ENCODE measurements at places on chromosomes 7 and 10.

GRCh38 chr7:3917436-3917835, 616.4 kb downstream of the SDK1 start:
- DNase-seq, result no peak

- DNase-seq, result peak; percentile 61
Measured at GRCh38 chr10:28382525-28383269, 79.8 kb upstream of the MPP7 start.

- no peak for DNase-seq
Measured at GRCh38 chr7:44374007-44374763, 48.8 kb upstream of the CAMK2B start.

DNA sequence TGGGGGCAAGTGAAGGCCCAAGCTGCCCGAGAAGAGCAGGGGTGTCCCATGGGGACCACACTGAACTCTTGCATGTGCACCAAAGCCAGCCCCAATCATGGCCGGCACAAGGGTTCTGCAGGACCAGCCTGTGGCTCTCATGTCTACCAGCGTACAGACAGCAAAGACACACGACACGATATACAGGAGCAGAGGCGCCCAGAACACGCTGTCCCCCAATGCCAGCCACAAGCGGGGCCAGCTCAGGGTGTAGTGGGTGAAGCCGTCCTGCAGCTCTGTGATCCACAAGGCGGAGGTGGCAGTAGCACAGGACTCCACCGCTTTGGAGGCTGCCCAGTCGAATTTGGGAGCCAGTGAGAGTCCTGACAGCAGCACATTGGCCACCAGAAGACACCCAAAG, 108.9 kb upstream of the PDSS1 start:
- DNase-seq, result no peak

DNA sequence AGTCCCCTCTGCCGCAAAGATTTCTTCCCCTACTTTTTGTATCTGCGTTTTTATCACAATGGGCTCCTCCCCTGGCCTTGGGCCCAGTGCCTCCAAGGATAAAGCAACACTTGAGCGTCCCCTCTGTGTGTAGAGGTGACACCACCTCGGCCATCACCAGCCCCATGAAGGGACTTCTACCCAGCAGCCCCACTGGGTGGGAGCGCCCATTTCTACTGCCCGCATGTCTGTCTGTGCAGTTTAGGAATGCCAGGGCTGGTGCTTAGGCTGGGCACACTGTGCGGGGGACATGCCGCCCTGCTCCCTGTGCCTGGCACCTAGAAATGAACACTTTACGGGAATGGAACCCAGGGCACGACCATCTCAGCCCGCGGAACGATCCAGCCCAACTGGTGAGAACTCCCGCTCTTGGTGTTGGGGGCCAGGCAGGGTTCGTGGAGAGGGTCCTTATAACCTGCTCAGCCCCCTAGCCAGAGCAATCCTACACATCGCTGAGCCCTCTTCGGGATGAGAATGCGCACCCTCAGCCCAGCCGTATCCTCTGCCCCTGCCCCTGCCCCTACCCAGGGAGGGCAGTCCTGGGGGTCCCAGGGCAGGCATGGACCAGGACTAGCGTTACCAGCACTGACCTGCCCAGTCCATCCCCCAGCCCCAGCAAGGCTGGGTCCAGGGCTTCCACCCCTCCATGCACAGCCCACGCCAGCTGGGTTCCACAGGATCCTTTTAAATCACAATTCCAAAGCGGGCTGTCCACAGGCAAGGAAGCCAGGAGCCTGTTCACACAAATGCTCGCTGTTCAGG, 12.8 kb downstream of the CRYGN start:
- no peak for DNase-seq

DNA sequence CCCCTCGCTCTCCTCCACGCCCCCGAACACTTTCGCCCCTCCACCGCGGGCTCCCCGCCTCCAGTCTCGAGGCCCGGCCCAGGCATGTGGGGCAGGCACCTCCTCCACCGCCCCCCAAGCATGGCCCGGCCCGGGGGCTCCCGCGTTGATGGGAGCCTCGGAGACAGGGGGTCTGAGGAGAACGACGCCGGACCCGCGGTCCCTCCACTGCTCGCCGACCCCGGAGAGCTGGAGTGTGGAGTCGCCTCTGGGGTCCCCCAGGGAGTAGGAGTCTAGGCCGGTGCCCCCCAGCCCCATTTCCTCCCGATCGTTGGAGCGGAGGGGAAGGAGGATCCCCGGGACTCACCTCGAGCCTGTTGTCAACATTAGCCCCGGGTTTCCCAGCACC, 206 bp downstream of the UPF2 start:
- DNase-seq, result peak; percentile 23

GRCh38 chr7:106957766-106958165, 86.7 kb upstream of the PRKAR2B start:
- DNase-seq, result no peak

- DNase-seq, result peak; percentile 79
Measured at GRCh38 chr7:107966711-107967110, 36.2 kb downstream of the LAMB1 start.

- no peak for DNase-seq
Measured at GRCh38 chr7:158001621-158002320, 585.9 kb downstream of the PTPRN2 start.

- DNase-seq, result peak; percentile 52
Measured at GRCh38 chr10:89337484-89337883, 9.7 kb downstream of the IFIT3 start.

GRCh38 chr7:131004371-131004770, 270.4 kb upstream of the KLF14 start:
- no peak for DNase-seq

DNA sequence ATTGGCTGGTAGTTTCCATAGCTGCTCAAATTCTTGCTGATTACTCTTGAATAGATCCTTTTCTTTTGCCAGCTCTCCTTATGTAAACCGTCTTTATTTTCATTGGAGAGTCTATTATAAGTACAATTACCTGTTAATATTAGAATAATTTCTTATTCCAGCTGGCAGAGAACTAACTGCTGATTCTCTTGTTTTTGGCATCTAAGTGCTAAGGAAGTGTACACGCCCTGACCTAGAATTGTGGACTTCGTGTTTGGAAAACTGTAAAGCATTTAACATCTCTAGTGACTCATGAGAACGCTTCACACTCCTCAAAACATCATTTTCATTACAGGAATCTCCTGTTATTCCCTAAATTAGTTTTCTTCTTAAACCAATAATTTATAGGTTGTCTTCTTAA, 39.9 kb upstream of the FAM171A1 start:
- DNase-seq, result no peak

GRCh38 chr7:26691406-26691805, 173.0 kb downstream of the SKAP2 start:
- no peak for DNase-seq

DNA sequence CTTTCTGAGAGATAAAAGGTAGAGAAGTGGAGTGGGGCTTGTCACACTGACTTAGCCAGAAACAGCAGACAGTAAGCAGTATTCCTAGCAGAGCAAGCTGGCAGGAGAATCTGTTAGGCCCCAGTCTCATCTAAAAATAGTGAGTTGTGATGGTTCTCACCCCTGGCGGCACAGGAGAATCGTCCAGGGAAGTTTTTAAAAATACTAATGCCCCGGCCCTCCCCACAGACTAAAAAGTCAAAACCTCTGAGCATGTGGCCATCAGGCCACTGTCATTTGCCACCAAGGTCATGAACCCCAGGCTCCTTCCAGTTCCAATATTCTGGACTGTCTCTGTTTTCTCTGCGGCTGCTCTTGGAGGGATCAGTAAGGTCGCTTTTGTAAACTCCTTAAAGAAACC, 34.0 kb downstream of the LYZL1 start:
- no peak for DNase-seq

DNA sequence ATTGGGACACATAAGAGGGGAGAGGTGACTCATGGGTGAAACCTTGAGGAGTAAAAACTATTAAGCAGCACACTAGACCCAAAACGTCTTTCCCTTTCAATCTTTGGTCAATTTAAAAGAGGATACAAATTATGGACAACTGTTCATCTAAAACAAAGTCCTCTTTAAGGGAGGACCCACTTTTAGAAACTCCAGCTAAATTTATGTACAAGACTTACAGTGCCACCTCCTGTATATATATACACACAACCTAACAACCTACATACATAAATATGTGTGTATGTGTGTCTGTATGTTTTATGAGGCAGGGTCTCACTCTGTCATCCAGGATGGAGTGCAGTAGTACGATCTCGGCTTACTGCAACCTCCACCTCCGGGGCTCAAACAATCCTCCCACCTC, 18.1 kb upstream of the ZC3HAV1 start:
- no peak for DNase-seq

GRCh38 chr7:53661645-53662217, 626.3 kb downstream of the POM121L12 start:
- no peak for DNase-seq

DNA sequence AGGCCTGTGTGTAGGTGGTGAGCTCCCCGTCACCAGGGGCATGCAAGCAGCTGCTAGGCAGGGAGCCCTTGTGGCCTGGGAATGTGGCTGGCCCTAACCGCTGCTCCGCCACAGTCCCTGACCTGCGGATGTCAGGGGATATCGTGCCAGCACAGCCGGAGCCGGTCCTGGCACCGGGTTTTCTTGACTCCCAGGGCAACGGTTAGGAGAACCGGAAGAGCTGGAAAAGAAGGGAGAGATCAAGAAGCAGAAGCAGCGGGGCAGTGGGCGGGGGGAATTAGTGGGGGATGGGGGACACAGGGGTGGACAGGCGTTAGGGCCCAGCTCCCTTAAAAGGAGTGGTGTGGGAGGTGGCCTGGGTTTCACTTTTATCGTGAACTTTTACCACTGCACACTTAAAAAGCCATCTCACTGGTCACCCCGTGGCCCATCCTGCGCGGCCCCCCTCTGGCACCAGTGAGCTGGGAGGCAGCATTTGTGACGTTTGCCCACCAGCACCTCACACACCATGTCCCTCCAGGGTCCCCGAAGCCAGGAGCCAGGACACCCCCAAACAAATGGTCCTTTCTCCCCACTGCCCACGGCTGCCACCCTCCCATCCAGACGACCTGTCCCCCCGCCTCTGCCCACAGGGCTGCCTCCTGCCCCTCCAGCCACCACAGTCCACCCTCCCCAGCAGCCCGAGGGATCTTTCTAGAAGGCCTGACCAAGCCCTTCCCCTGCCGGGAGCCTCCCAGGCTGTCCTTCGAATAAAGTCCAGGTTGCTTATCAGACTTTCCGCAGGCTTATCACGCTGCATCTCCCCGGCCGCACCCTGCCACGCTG, 1.8 kb upstream of the MICALL2 start:
- DNase-seq, result no peak

DNA sequence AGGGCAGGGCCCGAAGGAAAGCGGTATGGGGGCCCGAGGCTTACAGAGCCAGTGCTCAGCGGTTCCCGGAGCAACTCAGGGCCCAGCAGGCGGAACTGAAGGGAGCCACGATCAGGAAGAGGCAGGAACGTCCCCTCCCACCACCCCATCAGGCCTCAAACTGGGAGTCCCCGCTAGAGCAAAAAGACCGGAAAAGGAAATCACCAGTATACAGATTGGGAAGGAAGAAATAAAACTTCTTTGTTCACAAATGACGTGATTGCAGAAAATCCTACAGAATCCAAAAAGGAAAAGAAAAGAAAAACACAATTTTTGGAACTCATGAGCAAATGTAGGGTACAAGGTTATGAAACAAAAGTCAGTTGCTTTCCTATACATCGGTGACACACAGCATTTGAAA, 21.6 kb upstream of the ZFAND2A start:
- no peak for DNase-seq

DNA sequence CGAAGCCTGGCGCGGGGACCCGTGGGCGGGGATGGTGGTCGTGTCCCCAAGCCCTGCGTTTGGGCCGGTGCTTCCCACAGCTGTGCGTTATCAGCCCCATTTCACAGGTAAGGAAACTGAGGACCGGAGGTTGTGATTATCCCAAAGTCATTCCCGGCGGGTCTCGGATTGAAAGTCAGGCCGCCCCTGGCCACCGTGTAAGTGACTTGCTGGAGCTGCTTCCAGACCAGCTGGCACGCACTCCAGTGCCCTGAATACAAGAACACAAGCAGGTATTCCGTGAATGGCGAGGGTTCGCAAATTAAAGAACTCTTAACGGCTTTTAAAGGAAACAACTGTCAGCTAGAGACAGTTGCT, 675 bp upstream of the ATE1 start:
- no peak for DNase-seq

DNA sequence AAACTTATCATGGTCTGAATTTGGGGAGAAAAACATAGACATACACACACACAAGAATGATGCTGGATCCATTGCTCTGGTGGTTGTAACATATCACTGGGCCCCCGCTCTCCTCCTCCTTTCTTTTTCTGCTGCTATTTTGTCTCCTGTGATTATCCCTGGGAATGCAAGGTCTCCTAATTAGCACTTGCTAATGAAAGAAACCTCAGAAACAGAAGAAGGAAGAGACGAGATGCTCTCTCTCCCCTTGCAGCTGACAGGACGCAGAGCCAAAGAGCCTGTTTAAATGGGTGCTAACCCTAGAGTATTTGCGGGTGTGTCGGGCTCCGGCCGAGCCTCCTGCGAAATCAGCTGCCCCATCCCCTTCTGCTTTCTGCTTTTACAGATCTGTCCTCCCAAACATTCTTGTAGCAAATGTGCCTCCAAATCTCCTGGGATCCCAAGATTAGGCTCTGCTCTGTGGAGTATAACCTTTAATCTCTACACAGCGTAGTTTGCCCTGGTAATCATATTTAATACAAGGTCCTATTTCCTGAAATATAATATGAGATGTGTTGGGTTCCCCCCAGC, 81.5 kb downstream of the FRMPD2 start:
- DNase-seq, result no peak

- DNase-seq, result no peak
Measured at GRCh38 chr7:55108818-55109217, 90.0 kb downstream of the EGFR start.

GRCh38 chr7:129923709-129924108, 29.1 kb downstream of the UBE2H start:
- DNase-seq, result peak; percentile 67

GRCh38 chr10:117549100-117549585, 6.6 kb downstream of the EMX2 start:
- DNase-seq, result no peak

- no peak for DNase-seq
Measured at GRCh38 chr10:72079356-72079755, 9.0 kb downstream of the SPOCK2 start.

DNA sequence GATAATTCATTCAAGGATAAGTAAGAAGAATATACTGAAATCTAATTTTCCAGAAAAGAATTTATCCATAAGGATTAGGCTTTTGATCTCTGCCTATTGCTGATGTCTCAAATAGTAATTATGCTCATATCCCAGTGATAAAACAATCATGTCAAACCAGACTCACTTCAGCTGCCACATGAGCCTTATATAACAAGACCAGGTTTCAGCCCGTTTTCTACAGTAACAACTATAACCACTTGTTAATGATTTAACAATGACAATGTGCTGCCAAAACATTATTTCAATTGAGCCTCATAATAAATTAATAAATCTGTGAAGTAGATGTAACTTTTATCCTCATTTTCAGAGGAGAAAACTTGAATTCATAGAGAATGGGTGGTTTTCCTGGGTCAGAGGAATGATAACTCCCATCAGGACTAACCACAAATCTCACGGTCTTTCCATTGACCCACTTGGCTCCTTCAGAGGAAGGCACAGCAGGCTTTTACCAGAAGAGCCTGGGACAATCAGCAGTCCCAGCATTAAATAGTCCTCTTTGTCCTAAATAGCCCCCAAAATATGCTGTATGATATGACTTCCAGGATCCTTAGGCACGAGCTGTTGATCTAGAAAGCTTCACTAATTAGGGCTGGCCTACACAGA, 42.5 kb upstream of the SLIT1 start:
- DNase-seq, result no peak

- no peak for DNase-seq
Measured at GRCh38 chr7:158702196-158702595, 2.4 kb downstream of the NCAPG2 start.

- peak; percentile 93 for DNase-seq
Measured at GRCh38 chr7:99137411-99138180, 6.3 kb downstream of the SMURF1 start.
